ENCODE measurements at places on chromosomes 4 and X.

- DNase-seq = no peak
These were observed 739.3 kb upstream of the NDST4 start for GRCh38 chr4:115852767-115853091.

DNA sequence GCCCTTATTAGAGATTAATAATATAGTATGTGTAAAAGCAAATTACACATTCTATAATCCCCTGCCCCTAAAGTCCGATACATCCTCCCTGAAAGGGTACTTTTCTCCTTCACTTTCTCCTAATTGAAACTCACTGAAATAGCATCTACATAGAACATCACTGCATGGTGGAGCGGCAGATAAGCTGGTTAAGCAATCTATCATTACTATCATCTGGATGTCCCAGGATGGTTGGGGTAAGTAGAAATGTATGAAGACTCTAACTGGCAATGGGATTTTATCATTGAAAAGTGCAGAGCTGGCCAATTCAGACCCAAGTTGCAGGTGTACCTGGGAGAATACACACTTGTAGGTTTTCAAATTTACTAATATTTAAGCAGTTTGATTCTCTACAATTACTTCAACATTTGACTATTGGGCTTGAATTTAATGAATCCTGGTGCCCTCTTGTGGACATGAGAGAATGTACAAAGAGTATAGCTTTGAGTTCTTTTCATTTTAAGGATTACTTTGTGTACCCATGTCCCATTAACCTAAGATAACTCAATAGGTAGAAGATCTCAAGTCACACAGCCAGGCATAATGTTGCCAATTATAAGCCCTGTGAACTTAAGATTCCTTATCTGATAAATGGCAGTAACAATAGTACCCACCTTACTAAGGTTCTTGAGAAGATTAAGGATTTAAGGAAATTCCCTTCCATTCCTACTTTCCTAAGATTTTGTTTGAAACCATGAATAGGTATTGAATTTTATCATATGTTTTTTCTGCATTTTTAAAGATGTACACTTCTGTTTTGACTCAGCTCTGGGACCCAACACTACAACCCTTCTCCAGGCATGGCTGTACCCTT lies 69.8 kb downstream of the SHROOM3 start:
- no peak for DNase-seq

- no peak for DNase-seq
These were observed 16.5 kb upstream of the MID1 start for GRCh38 chrX:10636851-10637250.

- DNase-seq = no peak
These were observed 252.5 kb upstream of the NR3C2 start for GRCh38 chr4:148694702-148695101.

DNA sequence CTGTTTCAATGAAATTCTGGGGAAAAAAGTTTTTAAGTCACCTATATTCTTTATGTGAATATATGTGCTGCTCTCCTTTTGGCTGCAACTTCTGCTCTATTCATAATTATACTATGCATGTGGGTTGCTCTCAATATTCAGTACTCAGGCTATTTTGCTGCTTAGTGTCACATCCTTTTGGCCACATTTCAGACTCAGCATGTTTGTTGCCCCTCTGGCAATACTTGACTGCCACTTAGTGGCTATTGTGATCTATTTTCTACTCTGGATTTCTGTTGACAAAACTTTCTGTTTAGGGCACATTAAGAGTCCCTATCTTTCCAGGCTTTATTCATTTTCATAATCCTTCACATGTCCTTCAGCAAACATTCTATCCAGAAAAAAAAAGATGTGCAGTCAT lies 15.8 kb upstream of the CT45A1 start:
- DNase-seq = no peak

GRCh38 chrX:39174772-39175417 lies 373.6 kb downstream of the MID1IP1 start:
- DNase-seq = no peak

GRCh38 chrX:108221301-108221864 lies 129.8 kb downstream of the ATG4A start:
- no peak for DNase-seq

DNA sequence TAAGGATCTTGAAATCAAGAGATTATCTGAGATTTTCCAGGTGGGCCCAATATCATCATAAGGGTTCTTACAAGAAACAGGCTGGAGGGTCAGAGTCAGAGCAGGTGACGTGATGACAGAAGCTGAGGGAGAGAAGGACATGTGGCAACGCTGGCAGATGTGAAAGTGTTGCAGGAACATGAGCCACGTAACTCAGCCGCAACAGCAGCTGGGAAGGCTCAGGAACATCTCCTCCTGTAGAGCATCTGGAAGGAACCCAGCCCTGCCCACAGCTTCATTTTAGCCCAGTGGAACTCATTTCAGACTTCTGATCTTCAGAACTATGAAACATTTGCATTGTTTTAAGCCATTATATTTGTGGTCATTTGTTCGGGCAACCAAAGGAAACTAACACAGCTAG lies 156.3 kb upstream of the VEGFC start:
- DNase-seq = no peak

DNA sequence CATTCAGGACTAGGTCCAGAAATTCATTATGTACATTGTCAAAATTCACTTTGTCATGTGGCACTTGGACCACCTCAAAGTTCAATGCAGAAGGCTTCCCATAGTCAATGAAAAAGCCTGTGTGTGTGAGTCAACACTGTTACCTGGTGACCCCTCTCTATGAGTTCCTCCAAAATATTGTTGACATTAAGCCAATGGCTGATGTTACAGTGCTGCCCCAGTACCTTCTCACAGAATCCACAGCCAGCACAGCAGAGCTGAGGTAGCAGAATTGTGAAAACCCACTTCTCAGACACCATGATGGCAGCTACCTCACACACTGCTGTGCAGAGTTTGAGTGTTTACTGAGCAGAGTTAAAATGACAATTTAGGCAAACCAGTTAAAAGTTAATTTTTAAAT lies 22.4 kb upstream of the UGT2B4 start:
- DNase-seq = no peak

- no peak for DNase-seq
These were observed 303.7 kb upstream of the MAGEB2 start for GRCh38 chrX:29911673-29912072.

GRCh38 chrX:154720067-154720466 lies 30.8 kb downstream of the GAB3 start:
- DNase-seq = no peak

GRCh38 chr4:85642356-85643100 lies 167.6 kb downstream of the ARHGAP24 start:
- DNase-seq = no peak

GRCh38 chr4:3677748-3678070 lies 88.5 kb upstream of the ADRA2C start:
- DNase-seq = no peak

Measured in NCI-H1417 treated with DMSO at 0.1 percent for 48 hours (cell line).